ENCODE measurements at places on chromosomes 12 and 14.
A peak's percentile ranks its signal among the peaks of the same experiment; 100 is the strongest.

DNA sequence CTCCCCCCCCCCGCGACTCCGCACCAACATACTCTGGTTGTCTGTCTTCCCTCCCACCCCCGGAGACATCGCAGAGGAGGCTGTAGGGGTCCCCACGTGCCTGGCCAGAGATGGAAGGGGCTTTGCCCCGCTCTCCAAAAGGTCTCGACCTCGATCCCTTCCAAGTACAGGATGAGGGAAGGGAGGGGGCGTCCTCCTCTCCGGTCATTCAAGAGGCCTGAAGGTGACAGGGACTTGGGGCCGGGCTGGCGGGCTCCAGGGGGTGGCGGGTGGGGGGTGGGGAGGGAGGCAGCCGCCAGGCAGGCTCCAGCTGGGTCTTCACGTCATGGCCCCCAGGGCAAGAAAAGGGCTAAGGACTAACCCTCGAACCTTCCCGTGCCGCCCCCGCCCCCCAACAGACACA is 15.1 kb downstream of the TBX3 start:
- DNase-seq: no peak

GRCh38 chr12:51913071-51914033 is 6.0 kb downstream of the ACVRL1 start:
- no peak for DNase-seq

- DNase-seq: no peak
Observed at GRCh38 chr12:100398307-100398706, 41.4 kb downstream of the SLC17A8 start.

DNA sequence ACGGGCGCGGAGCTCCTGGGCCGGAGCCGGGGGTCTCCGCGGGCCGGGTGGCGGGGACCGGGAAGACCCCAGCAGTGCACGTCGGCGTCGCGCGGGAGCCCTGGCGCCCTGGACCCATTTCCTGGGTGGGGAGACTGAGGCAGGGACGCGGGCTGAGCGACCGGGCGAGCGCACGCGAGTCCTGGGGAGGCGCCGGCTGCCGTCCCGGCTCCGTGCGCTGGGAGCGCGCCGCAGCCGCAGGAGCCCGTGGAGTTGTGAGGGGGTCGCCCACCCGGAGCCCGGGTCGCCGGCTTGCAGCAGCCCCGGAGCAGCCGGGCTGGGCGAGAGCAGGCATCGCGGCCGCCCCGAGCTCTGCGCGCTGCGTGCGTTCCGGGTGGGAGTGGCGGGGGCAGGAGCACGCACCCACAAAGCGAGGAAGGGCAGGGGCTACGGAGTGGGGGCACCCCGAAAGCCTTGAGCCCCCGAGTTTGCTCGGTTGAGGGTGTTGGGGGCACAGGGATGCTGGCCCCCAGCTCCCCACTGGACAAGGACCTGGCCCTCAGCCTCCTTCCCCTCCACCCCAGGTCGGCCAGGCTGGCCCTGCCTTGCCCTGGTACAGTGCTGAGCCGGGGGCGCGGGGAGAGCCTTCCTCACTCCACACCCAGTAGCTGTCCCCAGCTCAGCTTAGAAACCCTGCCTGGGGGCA is 620 bp downstream of the MMP17 start:
- peak; percentile 29 for DNase-seq

- DNase-seq: peak; percentile 83
Observed at GRCh38 chr14:50045039-50045711, 71.2 kb downstream of the VCPKMT start.

GRCh38 chr12:124527861-124528561 is 39.4 kb downstream of the NCOR2 start:
- no peak for DNase-seq
